Sigmoid colon (tissue), 7 donors: ENCODE measurements at places on chromosomes 13 and 19. TPM values are rescaled to one million over a fixed set of nuclear protein-coding genes. Genes with fewer than 3 reads are reported as not detected.
A peak's percentile ranks its signal among the peaks of the same experiment; 100 is the strongest.

DNA sequence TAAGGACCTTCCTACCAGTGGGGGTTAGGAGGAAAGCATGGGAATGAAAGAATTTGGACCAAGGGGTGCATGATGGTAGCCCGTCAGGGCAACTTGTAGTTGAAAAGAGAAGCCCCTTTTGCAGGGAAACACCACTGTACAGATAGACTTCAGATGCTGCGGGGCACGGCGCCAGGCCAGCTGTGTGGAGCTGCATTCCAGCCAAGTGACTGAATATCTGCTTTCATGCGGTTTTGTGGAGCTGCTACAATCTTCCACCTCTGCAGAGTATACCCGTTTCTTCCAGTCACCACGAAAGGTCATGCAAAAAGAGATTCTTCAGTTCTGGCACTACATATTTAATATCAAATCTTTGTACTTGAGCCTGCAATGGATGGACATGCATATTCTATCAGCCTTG, 104.7 kb downstream of the RGCC start:
- peak; percentile 87 for DNase-seq

GRCh38 chr13:50898338-50898737, 11.3 kb upstream of the RNASEH2B start:
- no peak for DNase-seq

DNA sequence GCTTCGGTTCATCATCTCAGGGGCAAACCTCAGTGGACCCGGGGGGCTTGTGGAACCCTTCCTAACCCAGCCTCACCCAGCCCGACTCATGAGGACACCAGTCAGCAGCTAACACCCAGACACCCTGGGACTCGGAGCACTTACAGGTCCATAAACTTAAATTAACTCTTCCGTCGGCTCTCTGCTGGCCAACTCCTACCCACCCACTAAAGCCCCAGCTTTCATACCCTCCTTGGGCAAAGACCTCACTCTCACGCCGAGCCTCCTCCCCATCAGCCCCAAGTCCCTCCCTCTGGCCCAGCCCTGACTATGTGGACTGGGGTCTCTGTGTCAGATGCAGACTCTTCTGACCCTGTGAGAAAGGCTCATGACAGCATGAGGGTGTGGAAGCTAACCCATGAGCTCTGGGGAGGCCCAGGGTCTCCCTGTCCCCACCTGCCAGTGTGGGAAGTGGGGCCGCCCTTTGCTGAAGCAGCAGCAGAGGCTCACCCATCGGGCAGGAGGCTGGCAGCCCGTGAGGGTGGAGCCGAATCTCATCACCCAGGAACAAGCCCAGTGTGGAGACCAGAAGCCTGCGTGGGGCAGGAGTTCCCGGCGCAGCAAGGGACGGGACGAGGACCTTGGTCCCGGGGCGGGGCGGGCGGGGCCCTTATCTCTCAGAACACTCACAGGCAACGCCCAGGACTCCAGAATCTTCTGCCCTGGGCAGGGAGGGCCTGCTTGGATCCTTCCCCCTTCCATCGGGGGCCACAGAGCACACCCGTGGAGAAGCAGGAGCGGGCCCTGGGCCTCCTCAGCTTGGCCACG, 19.8 kb downstream of the TCF3 start:
- no peak for DNase-seq

SH2D3A gene
- not detected for total RNA-seq

DNA sequence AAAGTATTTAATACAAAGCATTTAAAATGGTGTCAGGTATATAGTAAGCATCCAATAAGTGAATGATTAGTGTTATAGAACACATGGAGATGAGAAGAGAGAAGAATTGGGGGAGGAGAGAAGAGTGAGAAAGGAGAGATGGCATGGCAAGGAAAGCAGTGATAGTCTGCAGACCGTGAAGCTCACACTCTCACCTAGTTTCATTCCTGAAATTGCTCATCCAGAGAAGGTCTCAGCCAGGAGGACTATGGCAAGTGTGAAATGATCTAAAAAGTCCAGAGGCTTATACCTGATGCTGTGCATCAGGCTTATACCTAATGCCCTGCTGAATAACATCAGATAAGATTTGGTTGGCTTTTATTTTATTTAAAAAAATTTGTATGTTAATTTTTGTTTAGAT, 351.6 kb upstream of the KLF12 start:
- DNase-seq = no peak

DNA sequence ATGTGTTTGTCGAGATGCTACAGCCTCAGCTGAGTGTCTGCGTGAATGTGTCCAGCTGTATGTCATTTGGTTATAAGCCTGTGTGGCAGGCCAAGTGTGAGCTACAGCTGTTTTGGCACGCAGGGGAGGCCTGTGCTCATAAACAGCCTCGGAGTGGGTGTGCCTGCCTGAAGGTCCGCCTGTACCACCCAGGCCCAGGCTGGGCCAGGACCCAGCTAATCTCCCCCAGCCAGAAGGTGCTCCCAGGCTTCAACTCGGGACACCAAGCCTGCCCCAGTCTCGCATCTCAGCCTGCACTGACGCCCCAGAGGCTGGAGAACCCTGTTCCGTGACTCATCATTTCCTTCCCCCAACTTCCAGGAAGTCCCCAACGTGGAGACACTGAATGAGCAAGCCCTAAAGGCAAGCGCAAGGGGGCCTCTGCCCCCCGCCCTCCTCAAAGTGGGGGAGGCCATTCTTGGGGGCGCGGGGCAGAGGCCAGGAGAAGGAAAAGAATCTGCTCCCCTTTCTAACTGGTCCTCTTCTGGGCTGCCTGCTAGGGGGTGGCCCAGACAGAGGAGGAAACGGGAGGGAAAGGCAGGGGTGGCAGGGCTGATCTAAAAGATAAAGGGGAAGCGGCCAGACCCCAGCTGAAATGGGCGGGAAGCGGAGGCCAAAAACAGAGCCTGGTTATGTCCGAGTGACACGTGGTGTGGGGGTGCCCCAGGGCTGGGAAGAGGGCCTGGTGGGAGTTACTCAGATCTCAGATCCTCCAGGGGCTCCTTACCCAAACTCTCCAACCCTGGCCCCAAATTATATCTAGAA, 2.0 kb downstream of the SLC1A5 start:
- DNase-seq = peak; percentile 89

DNA sequence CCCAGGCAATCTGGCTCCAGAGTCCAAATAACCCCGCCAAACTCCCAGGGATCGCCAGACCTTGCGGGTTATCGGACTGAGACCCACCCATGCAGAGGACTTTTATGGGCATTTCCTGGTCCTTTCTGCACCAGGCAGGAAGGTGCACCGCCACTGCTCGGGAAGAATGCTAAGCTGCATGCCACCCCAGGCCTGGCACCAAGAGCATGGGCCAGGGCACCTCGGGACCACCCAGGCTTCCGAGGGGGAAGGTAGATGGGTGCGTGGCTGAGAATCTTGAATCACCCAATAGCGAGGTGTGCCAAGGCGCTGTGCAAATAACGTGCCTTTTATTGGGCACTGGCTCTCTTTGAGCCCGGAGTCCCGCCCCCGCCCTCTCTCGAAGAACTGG, 422 bp upstream of the ZNF575 start:
- DNase-seq = peak; percentile 80

DNA sequence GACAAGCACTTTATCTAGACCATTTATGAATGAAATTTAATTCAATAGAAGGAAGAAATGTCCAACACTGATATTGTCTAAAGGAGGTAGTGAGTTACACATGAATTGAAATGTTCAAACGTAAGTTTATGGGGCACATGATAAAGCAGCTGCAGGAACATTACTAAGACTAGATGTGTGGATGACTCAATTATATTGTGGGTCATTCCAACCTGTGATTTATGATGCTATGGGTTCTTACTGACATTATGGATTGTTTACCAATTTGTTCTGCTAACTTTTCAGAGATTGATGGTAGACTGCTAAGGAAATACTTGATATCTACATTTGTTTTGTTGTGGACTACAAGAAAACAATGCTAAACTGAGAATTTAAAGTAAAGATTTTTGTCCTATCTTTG, 56.1 kb upstream of the ATXN8OS start:
- DNase-seq = no peak

DNA sequence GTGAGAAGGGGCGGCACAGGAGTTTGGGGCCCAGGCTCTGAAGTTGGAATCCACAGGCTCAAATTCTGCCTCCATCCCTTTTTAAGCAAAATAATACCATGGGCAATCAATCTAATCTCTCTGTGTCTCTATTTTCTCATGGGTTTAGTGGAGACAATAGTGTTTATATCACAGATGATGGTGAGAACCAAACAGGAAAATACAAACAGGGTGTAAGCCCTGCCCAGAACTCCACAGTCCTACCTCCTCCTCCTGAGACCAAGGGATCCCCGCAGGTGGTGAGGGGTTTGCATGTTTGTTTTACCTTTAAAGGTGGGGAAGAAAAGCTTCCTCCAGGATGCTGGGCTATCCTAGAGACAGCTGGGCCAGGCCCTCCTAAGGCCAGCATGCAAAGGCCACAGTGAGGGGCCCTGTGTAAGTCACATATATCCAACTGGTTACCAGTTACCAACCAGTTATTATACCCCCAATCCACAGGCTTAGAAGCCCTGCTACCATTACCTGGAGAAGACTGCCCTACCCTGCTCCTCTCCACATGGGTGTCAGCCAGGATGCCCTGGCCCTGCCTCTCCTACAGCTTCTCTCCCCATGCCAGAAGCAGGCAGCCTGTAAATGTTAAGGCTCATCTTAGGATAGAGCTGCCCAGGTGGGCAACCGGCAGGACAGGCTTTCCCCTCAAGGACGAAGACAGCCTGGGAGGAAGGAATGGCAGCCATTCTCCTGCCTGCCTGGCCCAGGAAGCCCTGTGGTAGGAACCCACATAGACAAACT, 658.4 kb downstream of the UQCRFS1 start:
- no peak for DNase-seq

AKAP11 gene
- 45.6 TPM for total RNA-seq

- no peak for DNase-seq
Measured at GRCh38 chr13:79987323-79987722, 353.6 kb downstream of the SPRY2 start.

- no peak for DNase-seq
Measured at GRCh38 chr13:99659866-99660554, 158.7 kb downstream of the TM9SF2 start.

DNA sequence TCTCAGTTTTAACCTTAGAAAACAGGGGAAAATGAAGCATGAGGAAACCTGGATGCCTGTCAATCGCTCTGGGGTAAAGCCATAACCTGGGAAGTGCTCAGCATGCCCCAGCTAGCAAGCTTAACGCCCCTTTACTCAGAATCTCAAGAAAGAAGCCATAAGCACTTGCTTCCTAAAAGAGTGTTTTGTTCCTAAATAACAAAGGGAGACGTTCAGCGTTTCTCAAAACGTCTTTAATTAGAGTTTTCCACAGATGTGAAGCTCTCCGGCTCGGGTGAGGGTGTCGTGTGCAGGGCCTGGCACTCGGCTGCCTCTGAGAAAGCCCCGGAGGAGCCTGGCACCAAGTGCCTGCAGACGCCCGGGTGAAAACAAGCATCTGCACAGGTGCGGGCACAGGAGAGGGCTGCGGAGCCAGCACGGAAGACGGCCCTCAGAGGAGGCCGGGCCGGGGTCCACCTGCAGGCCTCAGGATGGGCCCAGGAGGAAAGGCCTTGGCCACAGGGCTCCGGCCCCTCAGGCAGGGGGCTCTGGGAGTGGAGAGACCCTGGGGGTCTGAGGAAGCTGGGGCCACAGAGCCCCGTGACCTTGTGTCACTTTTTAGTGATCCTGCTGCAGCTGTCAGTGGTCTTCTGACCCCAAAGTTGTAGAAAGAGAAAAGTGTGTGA, 6.2 kb downstream of the GAS6 start:
- no peak for DNase-seq

DNA sequence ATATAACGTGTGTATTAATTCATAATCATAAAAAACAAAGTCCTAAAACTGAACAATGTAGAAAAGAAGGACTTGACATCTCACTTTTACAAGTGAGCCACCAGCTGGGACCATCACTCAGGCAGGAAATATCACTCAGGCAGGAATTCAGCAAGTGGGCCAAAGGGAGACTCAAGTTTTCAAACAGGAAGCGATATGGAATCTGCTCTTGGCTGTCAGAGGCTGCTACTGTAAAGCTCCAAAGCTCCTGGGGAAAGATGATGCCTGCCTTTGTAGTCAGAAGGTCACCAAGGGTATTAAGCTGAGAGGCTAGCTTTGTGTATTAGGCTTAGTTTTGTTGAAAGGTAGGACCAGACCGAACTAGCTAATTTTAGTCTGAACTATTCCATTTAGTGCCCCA, 5.5 kb upstream of the AKAP11 start:
- DNase-seq = no peak

DNA sequence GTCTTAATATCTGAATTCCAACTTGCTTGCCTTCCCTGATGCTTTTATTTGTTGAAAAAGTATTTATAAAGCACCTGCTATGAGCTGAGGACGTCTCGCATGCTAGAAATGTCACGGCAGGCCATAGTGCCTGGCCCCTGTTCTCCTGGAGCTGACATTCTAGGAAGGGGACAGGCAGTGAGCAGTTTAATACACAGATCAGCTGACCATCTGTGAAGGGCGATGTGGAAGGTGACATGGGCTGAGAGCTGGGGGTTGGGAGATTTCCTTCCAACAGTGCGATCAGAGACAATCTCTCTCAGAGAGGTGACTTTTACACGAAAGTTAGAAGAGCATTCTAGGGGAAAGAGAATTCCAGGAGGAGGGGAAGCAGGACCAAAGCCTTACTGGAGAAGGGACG, 153.2 kb downstream of the ZNF536 start:
- no peak for DNase-seq

LSR gene
- 3.6 TPM for total RNA-seq

- DNase-seq = peak; percentile 39
Measured at GRCh38 chr19:44762038-44762437, 13.5 kb downstream of the BCL3 start.

PPP1R37 gene
- total RNA-seq = 19.9 TPM

DNA sequence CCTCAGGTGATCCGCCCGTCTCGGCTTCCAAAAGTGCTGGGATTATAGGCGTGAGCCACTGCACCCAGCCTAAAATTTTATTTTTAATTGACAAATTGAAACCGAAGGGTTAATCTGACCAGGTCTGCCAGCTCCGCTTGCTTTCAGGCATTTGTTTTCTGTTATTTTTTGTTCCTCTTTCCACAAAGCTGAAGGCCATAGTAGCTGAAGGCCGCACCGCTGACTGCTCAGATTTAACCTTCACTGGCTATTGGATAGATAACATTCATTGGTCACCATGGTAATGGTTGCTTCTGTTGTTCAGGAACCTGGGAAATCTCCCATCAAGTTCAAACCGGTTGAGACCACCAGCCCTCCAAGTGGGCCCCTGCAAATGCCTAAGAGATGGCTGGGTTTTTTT, 124.5 kb upstream of the USP29 start:
- no peak for DNase-seq

GRCh38 chr13:55245005-55245644, 1895.6 kb upstream of the PRR20A start:
- DNase-seq = no peak

- DNase-seq = no peak
Measured at GRCh38 chr13:72390909-72391308, 336.5 kb downstream of the MZT1 start.

ZNF665 gene
- total RNA-seq = 16.8 TPM

GRCh38 chr13:95188128-95188527, 113.1 kb downstream of the ABCC4 start:
- no peak for DNase-seq

GRCh38 chr13:63873936-63874335, 2458.3 kb upstream of the PCDH20 start:
- DNase-seq = no peak

GRCh38 chr13:98822225-98822606, 69.7 kb upstream of the SLC15A1 start:
- DNase-seq = no peak

DCAF15 gene
- 10.7 TPM for total RNA-seq

GRCh38 chr13:113636266-113636963, 21.6 kb downstream of the ATP4B start:
- DNase-seq = peak; percentile 58

- peak; percentile 78 for DNase-seq
Measured at GRCh38 chr13:33353210-33353609, 67.7 kb upstream of the STARD13 start.

CEACAM4 gene
- not detected for total RNA-seq
